ENCODE measurements at places on chromosomes 12 and 14.
A peak's percentile ranks its signal among the peaks of the same experiment; 100 is the strongest.

DNA sequence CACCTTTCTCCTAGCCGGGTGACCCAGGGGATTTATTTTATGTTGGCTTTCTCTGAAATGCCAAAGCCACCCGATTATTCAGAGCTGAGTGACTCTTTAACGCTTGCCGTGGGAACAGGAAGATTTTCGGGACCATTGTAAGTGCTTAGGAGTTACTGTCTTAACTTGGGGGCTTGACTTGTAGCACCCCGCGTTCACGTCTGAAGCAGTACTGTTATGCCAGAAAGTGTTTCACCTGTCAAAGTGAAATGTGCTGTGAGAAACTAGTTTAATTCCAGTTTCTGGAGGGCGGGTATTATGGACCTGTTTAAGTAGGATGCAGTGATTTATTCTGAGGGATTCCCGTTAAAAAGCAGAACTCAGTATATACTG lies 218 bp downstream of the LYSET start:
- DNase-seq = no peak

DNA sequence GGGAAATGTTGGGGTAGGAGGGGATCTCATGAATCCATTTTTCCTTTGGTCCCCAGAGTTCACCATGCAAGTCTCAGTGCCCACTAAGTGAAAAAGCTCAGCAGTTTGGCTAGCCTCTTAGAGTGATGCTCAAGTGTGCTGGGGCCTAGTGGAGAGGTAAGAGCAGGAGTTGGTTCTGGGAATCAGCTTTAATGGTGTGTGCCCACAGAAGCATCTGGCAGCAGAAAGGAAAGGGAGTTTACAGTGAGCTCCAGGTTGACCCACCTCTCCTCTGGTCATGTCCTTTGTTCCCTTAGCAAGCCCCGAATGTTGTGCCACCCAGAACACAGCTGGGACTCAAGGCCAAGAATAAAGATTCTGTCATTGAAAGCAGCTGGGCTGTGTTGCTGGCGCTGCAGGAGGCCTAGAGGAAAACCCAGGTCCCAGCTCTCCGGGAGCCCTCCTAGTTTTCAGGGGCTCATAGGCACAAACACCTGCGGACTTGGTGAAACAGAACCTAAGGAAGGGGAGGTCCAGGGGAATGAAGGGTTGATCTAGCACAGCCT lies 320.8 kb downstream of the ZFP36L1 start:
- DNase-seq = no peak

DNA sequence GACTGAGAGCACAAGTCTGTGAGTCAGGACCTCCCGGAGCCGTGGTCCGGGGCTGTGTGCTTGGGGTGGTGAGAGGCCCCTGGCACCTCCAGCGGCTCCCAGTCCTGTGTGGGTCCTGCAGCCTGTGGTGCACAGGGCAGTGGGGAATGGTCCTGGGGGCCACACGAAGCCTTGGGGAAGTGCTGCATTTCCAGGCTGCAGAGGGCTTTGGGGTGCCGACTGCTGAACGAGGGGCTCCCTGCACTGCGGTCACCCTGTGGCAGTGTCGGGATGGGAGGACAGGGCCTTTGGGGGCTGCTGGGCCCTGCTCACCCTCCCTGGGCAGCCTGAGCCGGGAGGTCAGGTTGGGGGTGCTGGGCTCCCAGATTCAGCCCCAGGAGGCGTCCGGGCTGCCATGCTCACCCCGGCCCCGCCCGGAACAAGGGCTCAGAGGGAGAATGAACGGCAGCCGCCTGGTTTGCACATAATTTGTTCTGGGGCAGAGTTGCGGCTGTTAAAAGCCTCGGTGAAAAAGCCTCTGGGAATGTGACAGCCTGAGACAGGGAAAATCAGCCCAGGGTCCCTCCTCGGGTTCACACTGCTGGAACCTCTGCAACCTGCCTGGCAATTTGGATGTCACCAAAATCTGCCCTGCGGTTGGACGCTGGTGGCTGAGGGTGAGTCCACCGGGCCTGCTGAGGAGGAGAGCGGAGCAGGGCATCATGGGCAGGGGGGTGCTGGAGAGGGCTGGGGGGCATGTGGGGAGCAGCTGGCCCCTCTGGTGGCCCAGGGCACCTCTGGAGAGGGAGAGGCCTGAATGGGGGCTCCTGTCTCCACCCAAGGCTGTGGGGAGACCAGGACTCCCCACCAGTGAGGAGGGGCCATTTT lies 109.2 kb downstream of the KIF26A start:
- DNase-seq = no peak

GRCh38 chr12:4987076-4988046 lies 56.3 kb upstream of the KCNA5 start:
- no peak for DNase-seq

DNA sequence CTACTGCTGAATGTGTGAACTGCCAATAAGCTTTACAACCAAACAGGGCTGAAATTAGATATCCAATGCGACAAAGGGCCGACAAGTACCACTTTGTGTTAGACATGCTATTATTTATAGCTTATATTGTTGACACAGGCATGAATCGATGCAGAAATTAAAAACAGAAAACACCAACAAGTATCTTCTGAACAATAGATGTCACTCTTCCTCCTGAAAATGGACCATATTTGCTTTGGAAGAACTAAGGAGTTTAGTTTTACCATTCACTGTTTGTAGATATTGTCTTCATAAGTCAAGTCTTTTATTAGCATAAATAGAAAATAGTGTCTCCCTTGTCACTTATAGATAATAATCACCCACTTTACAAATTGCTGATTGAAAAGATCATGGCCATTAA lies 86.5 kb downstream of the LRIG3 start:
- DNase-seq = peak; percentile 12

Data from NCI-H187 (cell line).